ENCODE measurements at places on chromosomes 4 and X.

DNA sequence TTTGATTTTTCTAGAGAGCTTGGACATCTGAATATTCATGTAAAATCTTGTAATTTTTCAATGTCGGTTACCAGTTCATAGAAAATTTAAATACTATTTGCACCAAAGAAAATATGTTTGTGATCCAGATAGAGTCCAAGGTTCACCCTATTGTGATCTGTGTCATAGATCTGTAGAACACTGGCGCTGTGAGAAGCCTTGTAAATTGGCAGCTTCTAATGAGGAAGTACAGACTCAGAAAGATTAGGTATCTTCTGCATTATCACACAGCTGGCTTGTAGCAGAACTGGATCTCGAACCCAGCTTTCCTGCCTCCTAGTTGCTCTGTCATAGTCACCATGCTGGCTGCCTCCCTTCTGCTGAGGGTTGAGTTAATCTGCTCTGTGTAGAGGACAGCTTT is 106.5 kb upstream of the PAK3 start:
- DNase-seq: no peak

GRCh38 chr4:35912174-35912573 is 332.1 kb downstream of the ARAP2 start:
- no peak for DNase-seq

DNA sequence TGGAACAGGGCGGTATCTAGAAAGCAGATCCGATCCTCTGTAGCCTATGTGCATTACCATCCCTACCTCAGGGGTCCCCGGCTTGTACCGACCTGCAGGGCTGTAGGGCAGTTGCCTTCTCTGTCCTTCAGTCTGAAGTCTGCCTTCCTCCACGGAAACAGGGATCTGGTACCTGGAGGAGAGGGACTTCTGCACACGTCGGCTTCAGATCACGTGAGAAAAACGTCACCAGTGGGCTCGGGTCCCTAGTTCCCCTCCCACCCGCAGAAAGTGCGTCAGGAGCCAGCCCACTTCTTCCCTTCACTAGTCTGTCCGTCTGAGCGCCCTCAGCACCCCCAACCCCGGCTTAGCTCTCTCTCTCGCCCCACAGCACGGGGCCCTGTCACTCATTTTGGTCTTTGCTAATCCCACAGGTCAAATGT is at the start of gene TCEAL5:
TCEAL5 (minus strand) TSS at position 170 of the 422 bp plus-strand sequence. CDS start 2,187 bp downstream, outside the sequence.
- DNase-seq: no peak

DNA sequence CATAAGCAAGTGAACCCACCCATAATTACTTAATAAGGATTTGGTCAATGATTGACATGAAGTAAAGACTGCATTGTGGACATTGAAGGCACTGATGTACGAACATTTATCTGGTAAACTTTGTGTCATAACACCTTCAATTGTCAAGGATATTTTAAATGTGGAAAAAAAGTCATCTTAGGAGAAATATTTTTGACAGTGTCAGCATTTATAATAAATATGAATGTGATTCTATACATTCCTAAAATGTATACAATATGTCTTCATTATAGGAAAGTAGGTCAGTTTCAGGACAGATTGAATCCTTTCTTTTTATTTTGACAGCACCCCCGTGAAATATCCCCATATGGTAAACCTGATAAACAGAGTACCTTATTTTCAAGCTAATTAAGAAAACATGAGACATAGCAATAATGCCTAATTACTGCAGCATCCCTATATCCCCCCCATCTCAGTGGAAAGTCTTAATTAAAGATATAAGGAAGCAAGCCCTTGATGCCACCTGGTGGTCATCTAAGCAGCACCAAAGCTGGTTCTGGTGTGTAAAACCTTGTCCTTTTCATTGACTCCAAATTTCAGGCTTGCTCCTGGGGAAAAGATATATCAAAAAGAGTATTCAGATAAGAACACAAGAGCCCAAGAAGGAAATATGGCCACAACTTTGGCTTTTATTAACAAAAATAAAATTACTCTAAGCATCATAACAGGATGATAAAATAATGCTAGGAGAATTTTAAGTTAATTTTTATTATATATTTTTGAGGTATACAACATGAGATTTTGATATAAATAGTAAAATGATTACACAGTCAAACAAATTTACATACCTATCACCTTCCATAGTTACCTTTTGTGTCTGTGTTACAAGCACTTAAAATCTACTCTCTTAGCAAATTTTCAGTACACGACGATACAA is 379.7 kb downstream of the TLL1 start:
- no peak for DNase-seq

DNA sequence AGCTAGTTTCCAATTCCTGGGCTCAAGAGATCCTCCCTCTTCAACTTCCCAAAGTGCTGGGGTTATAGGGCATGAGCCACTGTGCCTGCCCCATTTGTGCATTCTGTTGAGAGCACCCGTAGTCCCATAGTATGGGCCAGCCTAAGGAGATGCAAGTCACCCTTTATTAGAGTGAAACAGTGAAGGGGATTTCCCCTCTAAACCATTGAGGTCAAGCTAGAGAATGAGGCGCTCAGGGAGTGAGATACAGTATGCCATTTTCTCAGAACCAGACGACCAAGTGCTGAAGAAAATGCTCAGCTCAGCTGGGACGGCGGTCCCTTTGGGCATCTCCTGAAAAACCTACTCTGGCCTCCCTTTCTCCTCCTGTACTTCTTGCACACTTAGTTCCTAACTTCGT is 18.7 kb downstream of the RNF4 start:
- no peak for DNase-seq
